Left forelimb (tissue), 1 donor: ENCODE measurements at places on chromosomes 13 and 19.

DNA sequence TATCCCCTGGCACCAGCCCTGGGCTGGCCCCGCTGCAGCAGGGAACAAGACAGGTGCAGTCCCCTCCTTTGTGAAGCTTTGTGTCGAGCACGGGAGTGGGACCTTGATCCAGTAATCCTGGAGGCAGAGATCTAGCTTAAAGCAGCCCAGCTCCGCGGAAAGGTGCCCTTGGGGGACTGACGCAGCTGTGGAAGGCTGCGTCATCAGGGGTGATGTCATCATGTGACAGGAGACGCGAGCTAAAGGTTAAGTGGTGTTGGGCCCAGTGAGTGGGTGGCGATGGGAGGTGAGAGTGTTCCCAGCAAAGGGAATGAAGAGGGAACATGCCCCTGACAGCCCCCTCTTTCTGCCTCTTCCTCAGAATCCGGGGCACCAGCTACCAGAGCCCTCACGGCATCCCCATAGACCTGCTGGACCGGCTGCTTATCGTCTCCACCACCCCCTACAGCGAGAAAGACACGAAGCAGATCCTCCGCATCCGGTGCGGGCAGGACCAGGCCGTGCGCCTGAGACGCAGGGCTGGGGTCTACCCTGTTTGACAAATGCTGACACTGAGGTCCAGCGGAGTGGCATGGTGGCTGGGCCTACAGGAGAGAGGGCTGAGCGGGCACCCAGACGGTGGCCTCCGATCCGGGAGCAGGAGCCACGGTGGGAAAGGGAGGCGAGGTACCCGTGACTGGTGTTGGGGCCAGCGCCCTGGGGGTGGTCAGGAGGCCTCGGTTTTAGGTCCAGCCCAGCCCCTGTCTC lies 2.6 kb downstream of the LHB start:
- DNase-seq: no peak

- no peak for DNase-seq
These were observed 22.4 kb downstream of the SIPA1L3 start for GRCh38 chr19:37929355-37929923.

DNA sequence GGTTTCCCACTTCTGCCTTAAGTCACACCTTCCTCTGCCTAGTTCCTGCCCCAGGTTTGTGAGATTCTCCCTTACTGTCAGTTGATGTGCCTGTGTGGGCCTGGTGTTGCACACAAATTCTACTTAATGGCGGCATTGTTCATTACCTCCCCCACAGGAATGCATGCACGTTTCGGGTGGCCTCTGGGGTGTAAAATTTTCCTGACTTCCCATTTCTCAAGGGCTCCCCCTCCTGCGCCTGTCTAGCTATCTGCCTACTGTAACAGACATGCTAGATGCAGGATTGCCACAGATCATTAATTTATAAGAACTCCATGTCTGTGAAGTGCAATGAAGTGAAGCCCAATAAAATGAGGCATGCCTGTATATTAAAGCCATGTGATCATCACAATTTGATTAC lies 1466.3 kb downstream of the PCDH9 start:
- DNase-seq: no peak

GRCh38 chr19:57611113-57611512 lies 2.9 kb upstream of the ZNF134 start:
- DNase-seq: no peak

DNA sequence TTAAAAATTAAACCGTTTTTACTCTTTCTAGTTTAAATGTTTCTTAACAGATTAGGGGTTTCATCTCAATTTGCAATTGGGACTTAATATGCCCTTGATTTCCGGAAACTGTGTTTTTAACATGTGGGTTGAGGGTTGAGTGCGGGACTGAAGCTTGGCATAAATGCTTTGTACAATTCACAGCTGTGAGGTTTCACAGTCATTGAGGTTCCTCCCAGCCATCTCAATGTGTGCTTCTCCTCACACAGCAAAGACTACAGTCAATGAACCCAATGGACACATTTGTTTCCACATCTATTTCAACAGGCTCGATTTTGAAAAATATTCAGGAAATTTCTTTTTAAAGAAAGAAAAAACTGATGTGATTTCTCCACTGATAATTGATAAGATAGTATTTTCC lies 328.6 kb downstream of the TBC1D4 start:
- no peak for DNase-seq

DNA sequence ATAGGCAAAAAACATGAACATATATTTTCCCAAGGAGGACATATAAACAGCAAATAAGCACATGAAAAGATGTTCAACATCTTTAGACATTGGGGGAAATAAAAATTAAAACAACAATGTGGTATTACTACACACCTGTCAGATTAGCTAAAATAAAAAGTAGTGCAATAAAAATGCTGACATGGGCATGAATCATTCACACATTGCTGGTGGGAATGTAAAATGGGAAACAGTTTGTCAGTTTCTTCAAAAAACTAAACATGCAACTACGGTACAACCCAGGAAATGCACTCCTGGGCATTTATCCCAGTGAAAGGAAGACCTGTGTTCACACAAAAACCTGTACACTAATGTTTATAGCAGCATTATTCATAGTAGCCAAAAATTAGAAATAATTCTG lies 5.3 kb upstream of the SUCLA2 start:
- no peak for DNase-seq

- DNase-seq: no peak
These were observed 633 bp downstream of the SPHK2 start for GRCh38 chr19:48619692-48620585.

- no peak for DNase-seq
These were observed 270.9 kb upstream of the NBEA start for GRCh38 chr13:34671137-34671536.

DNA sequence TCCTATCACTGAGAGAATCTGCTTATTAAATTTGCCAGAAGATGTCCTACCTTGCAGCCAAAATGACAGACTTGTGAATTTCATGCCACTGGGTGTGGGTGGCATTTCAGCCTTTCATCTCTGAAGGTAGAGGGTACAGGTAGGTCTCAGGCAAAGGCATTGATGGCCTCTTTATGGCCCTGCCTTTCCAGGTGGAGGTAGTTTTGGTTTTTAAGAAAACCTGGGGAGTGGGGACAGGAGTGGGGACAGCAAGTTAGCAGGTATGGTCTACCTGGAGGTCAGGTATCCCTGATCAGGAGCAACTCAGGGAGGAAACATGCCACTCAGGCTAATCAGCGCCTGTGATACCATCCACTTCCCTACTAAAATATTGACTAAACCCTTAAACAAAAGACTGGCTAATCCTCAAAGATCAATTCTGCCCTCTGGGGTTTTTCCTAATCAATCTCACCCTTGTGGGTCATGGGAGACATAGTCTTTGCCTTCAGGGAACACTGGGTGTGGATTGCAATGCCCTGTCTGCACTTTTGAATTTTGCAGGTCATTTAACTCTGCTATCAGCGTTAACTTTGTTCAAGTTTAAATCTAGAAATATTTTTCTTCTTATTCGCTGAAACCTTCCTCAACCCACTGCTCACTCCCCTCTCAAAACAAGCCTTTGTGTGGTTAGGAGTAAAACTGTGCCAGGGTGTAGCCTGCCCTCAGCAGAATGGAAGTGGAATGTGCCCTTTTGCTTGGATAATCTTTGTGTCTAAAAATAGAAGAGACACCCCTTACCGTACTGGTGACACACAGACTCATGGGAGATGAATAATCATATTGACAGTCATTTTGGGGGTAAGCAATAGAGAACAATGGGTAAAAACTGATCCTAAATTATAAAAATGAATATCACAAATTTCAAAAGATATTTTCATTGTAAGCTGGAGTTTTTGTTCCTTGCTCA lies 233.7 kb downstream of the COG6 start:
- DNase-seq: no peak

DNA sequence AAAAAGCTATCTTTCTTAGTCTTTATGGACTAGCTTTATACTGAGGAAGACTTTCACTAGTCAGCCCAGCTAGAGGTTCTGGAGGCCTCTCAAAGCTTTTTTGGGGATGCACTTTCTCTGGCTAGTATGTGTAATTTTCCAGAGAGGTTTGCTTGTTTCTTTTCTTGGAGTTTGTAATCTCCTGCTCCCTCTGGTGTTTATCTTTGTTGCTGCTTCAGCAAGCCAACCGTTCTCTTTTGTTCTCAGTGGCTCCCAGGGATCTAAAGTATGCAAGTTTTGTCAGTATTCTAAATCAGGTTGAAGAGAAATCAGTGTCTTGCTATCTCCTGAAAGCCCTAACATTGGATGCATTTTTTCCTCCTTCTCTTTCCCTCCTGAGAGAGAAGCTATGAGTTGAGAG lies 121.1 kb upstream of the MYO16 start:
- DNase-seq: no peak
